ENCODE measurements at places on chromosomes 16 and 17.

DNA sequence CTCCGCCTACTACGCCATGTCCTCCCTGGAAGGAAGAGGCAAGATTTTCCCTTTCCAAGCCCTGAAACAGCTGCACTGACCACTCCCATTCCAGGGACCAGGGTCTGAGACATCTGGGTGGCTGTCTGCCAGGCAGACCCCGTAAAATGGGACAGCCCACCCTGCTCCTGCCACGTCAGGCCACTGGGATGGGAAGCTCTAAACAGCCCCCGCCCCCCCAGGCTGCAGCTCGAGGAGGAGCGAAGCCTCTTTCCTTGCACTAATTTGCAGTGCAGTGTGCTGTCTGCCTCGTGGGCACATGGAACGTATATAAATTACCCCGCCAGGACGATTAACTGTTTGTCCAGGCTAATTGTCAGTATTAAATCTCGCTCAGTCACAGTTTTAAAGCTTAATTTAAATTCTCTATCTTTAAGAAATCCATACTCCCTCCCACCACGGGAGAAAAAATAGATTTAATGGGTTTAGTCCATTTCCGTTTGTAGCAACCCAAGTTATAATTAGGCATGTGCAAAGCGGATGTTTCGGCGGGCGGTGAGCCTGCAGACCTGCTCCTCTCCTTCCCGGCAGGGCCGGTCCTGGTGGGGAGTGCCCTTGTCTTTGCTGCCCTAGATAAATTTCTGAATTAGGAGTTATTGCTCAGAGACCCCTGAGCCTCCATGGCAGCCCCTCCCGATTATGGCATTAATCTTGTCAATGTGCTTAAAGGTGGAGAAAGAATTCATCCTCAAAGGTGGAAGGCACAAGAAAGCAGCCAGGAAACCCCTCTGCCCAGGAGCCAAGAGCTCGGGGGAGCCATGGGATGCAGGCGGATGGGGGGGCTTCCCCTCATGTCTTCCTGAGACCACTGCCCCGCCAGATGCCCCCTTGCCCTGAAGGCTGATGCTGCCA lies 268.0 kb upstream of the TNRC6C start:
- no peaks in the 10 kb centered on the region for H3K36me3 ChIP-seq
- H3K4me3 ChIP-seq: peak overlapping the region; percentile 44
- no peaks in the 10 kb centered on the region for H3K27me3 ChIP-seq
- DNase-seq: peak; percentile 21
- no peak overlapping the region for H3K27ac ChIP-seq

GRCh38 chr16:81216706-81217105 lies 21.8 kb upstream of the BCO1 start:
- H3K27ac ChIP-seq: no peak overlapping the region
- H3K4me3 ChIP-seq: no peak overlapping the region
- H3K36me3 ChIP-seq: no peaks in the 10 kb centered on the region
- no peak for DNase-seq
- H3K4me1 ChIP-seq: no peaks in the 10 kb centered on the region
- H3K27me3 ChIP-seq: no peaks in the 10 kb centered on the region

DNA sequence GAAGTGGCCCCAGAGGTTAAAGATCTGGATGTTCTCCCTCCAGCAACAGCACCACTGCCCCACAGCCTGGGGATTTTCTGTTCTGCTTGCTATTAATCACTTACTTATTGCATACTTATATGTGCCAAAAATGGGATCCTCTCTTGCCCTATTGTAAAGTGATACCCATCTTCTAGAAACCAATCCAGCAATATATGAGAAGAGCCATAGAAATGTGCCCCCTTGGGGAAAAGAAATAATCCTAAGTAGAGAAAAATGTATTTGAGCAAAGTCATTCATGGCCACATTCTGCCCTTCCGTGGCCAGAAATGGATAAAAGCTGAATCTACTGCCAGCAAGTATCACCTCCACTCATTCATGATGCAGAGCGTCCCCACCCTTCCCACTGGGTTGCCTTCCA lies 20.9 kb downstream of the SOST start:
- no peak for DNase-seq
- no peaks in the 10 kb centered on the region for H3K4me1 ChIP-seq
- H3K27ac ChIP-seq: no peak overlapping the region
- no peaks in the 10 kb centered on the region for H3K36me3 ChIP-seq

DNA sequence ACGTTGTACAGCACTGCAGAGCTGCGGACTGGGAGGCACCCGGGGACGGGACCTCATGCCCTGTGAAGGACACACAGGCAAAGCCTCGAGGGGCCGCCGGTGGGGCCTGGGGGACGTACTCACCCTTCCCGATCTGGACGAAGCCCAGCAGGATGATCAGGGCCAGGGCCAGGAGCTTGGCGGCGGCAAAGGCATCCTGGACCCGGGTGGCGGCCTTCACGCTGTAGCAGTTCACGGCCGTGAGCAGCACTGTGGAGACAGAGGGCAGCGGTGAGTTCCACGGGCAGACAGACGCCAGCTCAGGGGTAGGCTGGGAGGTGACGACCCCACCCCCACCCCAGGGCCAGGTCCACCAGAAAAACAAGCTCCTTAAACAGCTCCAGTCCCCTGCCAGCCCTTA lies 17.7 kb downstream of the SLC7A5 start:
- no peak overlapping the region for H3K4me3 ChIP-seq
- no peak overlapping the region for H3K27ac ChIP-seq
- no peak for DNase-seq
- no peaks in the 10 kb centered on the region for H3K27me3 ChIP-seq

DNA sequence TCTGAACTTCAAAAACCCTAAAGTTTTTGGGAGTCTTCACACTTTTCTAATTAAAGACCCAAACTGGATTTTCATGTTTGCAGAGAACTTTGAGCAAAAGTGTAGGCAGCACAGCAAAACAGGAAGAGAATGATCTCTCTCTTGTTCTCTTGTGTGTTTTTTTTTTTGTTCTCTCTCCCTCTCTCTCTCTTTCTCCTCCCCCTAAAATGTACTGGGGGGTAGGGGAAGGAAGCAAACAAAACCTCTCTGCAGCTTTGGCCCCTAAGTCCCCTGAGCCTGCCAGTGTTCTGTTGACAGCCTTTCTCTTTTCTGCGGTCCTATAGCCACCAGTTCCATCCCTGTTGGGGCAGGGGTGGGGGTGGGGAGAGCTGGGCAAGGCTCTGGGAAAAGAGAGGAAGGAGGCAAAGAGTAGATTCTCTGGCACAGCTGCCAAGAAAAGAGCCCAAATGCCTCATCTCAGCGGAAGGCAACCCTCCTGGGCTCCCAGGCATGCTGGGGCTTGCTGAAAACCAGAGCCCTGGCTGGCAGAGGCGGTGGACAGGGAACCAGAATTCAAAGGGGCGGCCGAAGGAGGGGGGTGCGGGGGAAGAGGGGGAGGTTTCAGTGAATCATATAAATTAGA lies 295.3 kb downstream of the SOX9 start:
- H3K27me3 ChIP-seq: no peaks in the 10 kb centered on the region
- no peak overlapping the region for H3K27ac ChIP-seq
- H3K4me1 ChIP-seq: peaks cover 11% of the 10 kb centered on the region

DNA sequence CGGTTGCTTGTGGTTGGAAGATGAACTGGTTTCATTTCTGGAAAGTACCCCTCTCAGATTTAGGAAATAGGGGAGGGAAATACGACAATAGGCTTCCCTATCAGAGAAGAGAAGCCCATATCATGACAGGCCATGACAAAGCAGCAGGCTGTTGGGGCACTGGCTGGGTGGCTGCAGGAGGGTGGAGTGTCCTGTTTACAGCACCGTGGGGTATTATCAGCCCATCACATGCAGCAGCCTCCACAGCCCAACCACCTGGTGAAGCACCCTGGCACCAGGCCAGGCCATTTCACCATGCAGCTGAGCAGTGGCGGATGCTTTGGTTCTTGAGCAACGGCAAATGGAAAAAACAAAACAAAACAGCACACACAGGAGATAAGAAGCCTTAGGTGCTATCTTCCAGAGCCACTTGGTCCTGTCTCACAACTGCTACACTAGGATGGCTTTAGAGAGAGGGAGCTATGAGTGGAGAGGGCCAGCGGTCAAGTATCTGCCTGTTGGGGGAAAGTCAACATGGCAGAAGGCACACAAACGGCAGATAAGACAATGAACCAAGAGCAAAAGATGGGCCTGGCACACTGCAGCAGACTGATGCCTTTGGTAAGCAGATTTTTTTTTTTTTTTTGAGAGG lies 24.2 kb downstream of the FAM117A start:
- peaks cover 14% of the 10 kb centered on the region for H3K36me3 ChIP-seq
- H3K27ac ChIP-seq: peak overlapping the region; percentile 89
- peak; percentile 97 for DNase-seq
- H3K27me3 ChIP-seq: no peaks in the 10 kb centered on the region
- peaks cover 84% of the 10 kb centered on the region for H3K4me1 ChIP-seq

GRCh38 chr17:5785338-5785737 lies 201.0 kb upstream of the NLRP1 start:
- H3K27me3 ChIP-seq: no peaks in the 10 kb centered on the region
- no peaks in the 10 kb centered on the region for H3K4me1 ChIP-seq
- no peak overlapping the region for H3K4me3 ChIP-seq
- no peak overlapping the region for H3K27ac ChIP-seq
- DNase-seq: no peak

DNA sequence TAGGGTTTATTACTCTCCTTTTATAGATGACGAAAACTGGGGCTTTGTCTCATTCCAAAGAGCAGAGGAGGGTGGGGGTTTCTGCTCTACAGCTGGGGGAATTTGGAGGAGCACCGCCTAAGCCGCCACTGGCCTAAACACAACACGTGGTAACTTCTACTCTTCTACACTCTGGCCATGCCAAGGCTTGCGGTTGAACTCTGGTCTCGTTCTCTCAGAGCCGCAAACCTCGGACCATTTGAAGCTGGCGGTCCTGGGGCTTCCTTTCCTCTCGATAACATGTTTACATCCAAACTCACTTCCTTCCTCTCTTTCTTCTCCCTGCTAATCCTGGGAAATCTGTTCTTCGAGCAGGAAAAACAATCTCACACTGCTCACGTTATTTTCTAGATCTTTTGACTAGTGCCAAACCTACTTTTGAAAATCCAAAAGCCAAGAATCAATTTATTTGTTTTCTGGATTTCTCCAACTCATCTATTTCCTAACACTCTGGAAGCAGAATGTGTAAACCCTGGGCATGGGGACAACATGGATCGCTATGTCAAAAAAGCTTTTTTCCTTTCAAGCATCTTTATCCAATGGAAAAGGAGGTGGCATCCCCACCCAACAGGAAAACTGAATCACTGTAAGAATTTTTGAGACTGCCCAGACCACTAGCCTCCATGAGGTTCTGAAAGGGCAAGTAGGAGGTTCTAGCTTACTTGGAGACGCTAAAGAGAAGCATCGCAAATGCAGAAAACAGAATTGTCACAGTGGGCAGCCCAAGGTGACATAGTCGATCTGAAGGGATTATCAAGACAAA lies 13.6 kb upstream of the EEF2K start:
- peak; percentile 91 for DNase-seq
- H3K27ac ChIP-seq: peak overlapping the region; percentile 96
- peak overlapping the region; percentile 66 for H3K4me3 ChIP-seq
- no peaks in the 10 kb centered on the region for H3K36me3 ChIP-seq
- H3K27me3 ChIP-seq: no peaks in the 10 kb centered on the region

- no peaks in the 10 kb centered on the region for H3K27me3 ChIP-seq
- peaks cover 15% of the 10 kb centered on the region for H3K36me3 ChIP-seq
- H3K4me1 ChIP-seq: peaks cover 12% of the 10 kb centered on the region
- H3K4me3 ChIP-seq: no peak overlapping the region
Observed at GRCh38 chr17:42697108-42697811, 14.9 kb downstream of the CNTNAP1 start.

- H3K27me3 ChIP-seq: peaks cover 3% of the 10 kb centered on the region
- no peak for DNase-seq
- no peak overlapping the region for H3K4me3 ChIP-seq
- no peaks in the 10 kb centered on the region for H3K36me3 ChIP-seq
Observed at GRCh38 chr16:49755313-49755620, 100.6 kb downstream of the ZNF423 start.

GRCh38 chr16:50268352-50268751 lies 2.0 kb downstream of the ADCY7 start:
- H3K4me3 ChIP-seq: no peak overlapping the region
- no peaks in the 10 kb centered on the region for H3K27me3 ChIP-seq
- H3K4me1 ChIP-seq: peaks cover 47% of the 10 kb centered on the region
- H3K27ac ChIP-seq: no peak overlapping the region
- H3K36me3 ChIP-seq: no peaks in the 10 kb centered on the region
- no peak for DNase-seq

- no peak overlapping the region for H3K4me3 ChIP-seq
- no peaks in the 10 kb centered on the region for H3K4me1 ChIP-seq
- H3K27ac ChIP-seq: no peak overlapping the region
- H3K36me3 ChIP-seq: no peaks in the 10 kb centered on the region
Observed at GRCh38 chr17:15883617-15884111, 61.3 kb upstream of the ADORA2B start.

DNA sequence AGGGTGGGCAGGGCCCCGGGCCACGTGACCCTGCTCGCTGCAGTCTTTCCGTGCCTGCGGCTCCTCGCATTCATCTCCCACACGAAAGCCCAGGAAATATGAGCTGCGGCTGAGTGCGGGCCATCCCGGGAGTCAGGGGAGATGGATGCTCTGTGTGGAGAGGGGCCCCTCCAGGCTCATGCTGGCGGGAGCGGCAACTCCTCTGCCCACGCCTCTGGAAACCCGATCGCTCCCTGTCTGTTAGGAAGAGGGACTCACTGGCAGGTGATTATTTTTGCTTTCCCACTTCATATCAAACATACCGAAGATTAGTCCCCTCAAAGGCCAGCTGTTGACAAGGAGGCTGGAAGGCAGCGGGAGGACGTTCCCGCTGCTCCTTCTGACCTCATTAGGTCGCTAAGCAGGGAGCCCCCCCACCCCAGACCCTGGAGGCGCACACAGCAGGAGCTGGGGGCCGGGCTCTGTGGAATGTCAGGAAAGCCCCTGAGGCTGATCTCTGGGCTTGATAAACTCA lies 228.5 kb downstream of the FOXL1 start:
- no peaks in the 10 kb centered on the region for H3K36me3 ChIP-seq
- no peaks in the 10 kb centered on the region for H3K27me3 ChIP-seq
- H3K4me1 ChIP-seq: no peaks in the 10 kb centered on the region
- no peak for DNase-seq
- no peak overlapping the region for H3K4me3 ChIP-seq
- no peak overlapping the region for H3K27ac ChIP-seq

DNA sequence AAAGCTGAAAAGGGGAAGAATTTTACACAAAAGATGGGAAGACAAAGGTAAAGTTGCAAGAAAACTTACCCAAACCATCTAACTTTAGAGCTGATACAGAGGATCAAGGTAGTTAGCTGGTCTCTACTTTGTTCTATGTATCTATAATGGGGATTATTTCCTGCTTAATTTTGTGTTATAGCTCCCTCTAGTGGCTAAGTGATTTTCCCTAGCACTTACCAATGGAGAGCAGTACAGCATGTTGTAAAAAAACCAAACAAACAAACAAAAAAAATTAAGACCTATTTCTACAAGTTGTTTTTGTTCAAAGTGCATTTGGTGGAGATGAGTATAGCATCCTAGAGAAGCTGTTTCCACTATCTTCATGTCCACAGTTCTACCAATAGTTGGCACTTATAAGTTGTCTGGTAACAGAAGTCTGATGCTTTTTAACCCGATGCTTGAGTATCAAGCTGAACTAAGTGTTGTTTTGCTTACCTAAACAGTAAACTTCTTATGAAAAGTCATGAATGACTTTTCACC lies 7.5 kb downstream of the SRSF1 start:
- H3K27me3 ChIP-seq: no peaks in the 10 kb centered on the region
- peaks cover 35% of the 10 kb centered on the region for H3K36me3 ChIP-seq

All from B cell (primary cell).